ENCODE measurements at places on chromosomes 2 and 18.

GRCh38 chr2:59665021-59665420 is 888.4 kb downstream of the BCL11A start:
- H3K27ac ChIP-seq = no peak overlapping the region
- no peak for DNase-seq
- H3K4me3 ChIP-seq = no peak overlapping the region
- H3K36me3 ChIP-seq = no peaks in the 10 kb centered on the region
- H3K4me1 ChIP-seq = peaks cover 11% of the 10 kb centered on the region

DNA sequence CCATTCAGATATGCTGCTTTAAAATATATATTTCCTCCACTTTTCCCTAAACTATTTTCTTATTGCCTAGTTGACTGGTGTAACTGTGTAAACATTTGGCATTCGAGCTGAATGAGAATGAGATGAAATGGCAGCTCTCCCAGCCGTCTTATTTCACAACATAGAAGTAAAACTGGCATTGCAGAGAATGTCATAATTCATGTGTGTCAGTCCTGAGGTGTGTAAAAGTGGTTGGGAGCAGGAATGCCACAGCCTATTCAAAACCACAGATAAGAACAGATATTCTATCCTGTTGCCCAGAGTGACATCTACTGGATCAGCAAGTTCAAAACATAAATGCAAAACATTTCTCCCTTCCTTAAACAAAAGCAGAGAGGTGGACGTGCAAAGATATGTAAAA is 565.5 kb upstream of the CHAC2 start:
- no peak overlapping the region for H3K4me3 ChIP-seq
- no peak for DNase-seq
- no peaks in the 10 kb centered on the region for H3K36me3 ChIP-seq
- peaks cover 24% of the 10 kb centered on the region for H3K4me1 ChIP-seq
- no peaks in the 10 kb centered on the region for H3K27me3 ChIP-seq
- no peak overlapping the region for H3K27ac ChIP-seq

- H3K27ac ChIP-seq = no peak overlapping the region
- DNase-seq = peak; percentile 73
- H3K27me3 ChIP-seq = peaks cover 63% of the 10 kb centered on the region
These were observed 591 bp downstream of the SLC16A14 start for GRCh38 chr2:230068016-230068650.

GRCh38 chr18:61785588-61785987 is 107.2 kb downstream of the RNF152 start:
- H3K27me3 ChIP-seq = peaks cover 10% of the 10 kb centered on the region
- peaks cover under 1% of the 10 kb centered on the region for H3K4me1 ChIP-seq
- H3K27ac ChIP-seq = no peak overlapping the region
- DNase-seq = no peak
- H3K36me3 ChIP-seq = peaks cover 3% of the 10 kb centered on the region
- H3K4me3 ChIP-seq = no peak overlapping the region

Measured in nephron progenitor cell (in vitro differentiated cells).